ENCODE measurements at places on chromosomes 3 and 15. TPM values are rescaled to one million over a fixed set of nuclear protein-coding genes. Genes with fewer than 3 reads are reported as not detected.

The RTP1 gene
- total RNA-seq: not detected

The FGF12 gene
- 0.31 TPM for total RNA-seq

The PPCDC gene
- 30.1 TPM for total RNA-seq

The PRSS50 gene
- not detected for total RNA-seq

The FBLN2 gene
- total RNA-seq: 0.86 TPM

The CRBN gene
- 30.2 TPM for total RNA-seq

The NEK10 gene
- total RNA-seq: 0.23 TPM

The ACKR2 gene
- total RNA-seq: not detected

The SOX2 gene
- total RNA-seq: not detected

The PLCL2 gene
- total RNA-seq: 1.1 TPM

The PLOD2 gene
- total RNA-seq: 41.3 TPM

The CHRNA7 gene
- total RNA-seq: not detected

The EPHB1 gene
- total RNA-seq: 0.08 TPM

The ITGB5 gene
- 92.5 TPM for total RNA-seq

The SI gene
- not detected for total RNA-seq

The NAALADL2 gene
- 0.23 TPM for total RNA-seq

The HIGD2B gene
- total RNA-seq: not detected

The DGKG gene
- 0.31 TPM for total RNA-seq

The PLA2G4E gene
- total RNA-seq: 0.27 TPM

The CCR1 gene
- not detected for total RNA-seq

The FILIP1L gene
- 8.0 TPM for total RNA-seq

The TRPM1 gene
- not detected for total RNA-seq

The FOXL2 gene
- 1.2 TPM for total RNA-seq

The U2SURP gene
- total RNA-seq: 50.1 TPM

The GOLGA8O gene
- 0.61 TPM for total RNA-seq

Measured in hair follicular keratinocyte (primary cell).